Thoracic aorta endothelial cell (primary cell): ENCODE measurements at places on chromosomes 16 and 17. TPM values are rescaled to one million over a fixed set of nuclear protein-coding genes. Genes with fewer than 3 reads are reported as not detected.

COPS3 gene
- total RNA-seq, result 106 and 126 TPM in 2 replicates

CXCL16 gene
- total RNA-seq, result 2.8 and 5.6 TPM in 2 replicates

TXNL4B gene
- total RNA-seq, result 10.9 and 12.3 TPM in 2 replicates

ERAL1 gene
- total RNA-seq, result 49.6 and 66.8 TPM in 2 replicates

KRT14 gene
- not detected in 2 replicates for total RNA-seq

SLC47A1 gene
- 8.6 and 15.4 TPM in 2 replicates for total RNA-seq

CCDC78 gene
- total RNA-seq, result 0.93 and 1.0 TPM in 2 replicates
